ENCODE measurements at places on chromosomes 3 and 15.

DNA sequence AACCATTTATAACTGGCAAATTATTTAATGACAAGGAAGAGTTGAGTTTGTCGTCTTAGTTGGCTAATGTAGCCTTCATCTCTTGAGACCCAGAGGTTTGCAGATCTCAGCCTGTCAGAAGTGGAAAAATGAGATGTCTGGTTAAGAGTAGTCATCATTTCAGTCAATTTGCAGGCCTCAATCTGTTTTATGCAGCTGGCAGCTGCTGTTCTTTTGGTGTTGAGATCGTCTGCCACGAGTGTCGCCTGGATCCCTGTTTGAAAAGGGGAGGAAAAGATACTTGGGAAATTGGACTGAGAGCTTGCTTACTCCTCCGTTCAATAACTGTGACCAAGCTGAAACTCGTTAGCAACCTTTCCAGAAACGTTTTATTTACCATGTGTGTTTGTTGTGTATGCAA is 2.3 kb downstream of the PHLDB2 start:
- DNase-seq, result no peak

- DNase-seq, result no peak
These were observed 19.9 kb downstream of the KLF13 start for GRCh38 chr15:31346367-31347066.

DNA sequence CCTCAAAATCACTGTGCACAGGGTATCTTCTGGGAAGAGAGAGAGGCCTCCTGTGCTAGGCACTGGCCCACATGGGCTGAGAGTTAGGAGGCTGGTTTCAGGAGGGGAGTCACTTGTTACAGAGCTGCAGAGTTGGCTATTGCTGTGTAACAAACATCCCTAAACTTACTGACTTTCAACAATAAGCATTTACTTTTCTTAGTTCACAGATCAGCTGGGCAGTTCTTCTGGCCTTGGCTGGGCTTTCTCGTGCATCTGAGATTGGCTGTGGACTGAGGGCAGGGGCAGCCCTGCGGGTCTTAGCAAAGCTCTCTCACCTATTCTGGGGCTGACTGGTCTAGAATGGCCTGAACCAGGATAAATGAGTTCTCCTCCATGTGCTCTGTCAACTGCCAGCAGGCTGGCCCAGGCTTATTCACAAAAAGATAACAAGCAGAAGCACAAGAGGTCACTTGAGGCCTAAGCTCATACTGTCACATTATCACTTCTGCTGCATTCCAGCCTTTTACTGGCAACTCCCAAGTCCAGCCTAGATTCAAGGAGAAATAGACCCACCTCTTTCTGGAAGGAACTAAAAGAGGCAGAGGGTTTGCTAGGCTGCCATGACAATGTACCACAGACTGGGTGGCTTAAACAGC is 17.2 kb upstream of the RBSN start:
- no peak for DNase-seq

- DNase-seq, result no peak
These were observed 4.3 kb upstream of the LRRK1 start for GRCh38 chr15:100914876-100915275.

GRCh38 chr3:47227678-47228077 is 54.9 kb downstream of the KIF9 start:
- DNase-seq, result no peak

DNA sequence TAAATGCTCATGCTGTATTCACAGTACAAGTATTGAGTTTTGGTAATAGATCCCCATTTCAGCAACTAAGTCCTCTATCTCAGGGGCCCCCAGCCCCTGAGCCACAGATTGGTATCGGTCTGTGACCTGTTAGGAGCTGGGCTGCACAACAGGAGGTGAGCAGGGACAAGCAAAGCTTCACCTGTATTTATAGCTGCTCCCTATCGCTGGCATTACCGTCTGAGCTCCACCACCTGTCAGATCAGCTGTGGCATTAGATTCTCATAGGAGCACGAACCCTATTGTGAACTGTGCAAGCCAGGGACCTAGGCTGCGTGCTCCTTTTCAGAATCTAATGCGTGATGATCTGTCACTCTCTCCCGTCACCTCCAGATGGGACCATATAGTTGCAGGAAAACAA is 262.8 kb upstream of the UBE2E2 start:
- no peak for DNase-seq

DNA sequence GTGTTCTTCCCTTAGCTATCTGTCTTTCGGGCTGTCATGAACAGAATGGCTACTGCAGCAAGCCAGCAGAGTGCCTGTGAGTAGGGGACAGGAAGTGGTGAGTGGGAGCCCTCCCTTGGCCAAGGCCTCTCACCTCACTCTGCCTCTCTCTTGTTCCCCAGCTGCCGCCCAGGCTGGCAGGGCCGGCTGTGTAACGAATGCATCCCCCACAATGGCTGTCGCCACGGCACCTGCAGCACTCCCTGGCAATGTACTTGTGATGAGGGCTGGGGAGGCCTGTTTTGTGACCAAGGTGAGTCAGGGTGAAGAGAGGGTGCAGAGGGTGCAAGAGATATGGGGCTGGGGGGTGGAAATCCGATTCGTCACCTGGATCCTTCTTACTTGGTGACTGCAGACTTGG is 3.0 kb downstream of the DLL4 start:
- DNase-seq, result peak; percentile 59

DNA sequence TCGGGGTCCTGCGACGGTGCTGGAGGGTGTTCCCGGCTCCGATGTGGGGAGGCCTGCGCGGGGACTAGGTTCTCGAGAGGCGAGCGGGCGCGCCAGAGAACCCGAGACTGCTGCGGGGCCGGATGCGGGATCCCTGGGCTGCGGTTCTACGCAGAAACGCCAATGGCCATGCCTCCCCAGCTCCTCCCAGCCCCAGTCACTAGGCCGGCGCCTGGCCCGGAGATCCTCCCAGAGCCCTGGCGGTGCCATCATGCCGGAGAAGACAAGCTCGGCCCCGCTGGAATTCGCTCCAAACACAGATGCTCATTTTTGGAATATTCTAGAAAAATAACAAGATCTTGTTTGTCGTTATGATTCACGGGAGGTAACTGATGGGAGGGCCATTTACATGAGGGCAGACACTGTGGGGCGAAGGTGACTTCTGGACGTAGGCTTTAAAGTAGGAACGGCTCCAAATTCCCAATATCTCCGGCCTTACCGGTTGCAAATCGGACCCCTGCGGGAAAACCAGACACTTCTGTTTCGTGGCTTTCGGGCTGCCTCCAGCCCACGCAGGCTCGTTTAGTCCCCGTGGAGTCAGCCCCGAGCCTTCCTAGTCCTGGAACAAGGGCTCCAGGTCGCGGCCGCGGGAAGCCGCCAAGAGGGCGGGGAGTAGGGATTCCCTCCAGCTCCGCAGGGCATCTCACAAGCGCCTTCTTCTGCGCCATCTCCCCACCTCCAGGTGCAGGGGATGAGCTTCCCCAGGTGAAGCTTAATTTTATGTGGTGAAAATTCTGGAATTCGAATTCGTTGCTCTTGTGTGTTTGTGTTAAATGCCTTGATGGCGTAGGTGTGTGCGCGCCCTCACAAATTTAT is 74.8 kb upstream of the POLG start:
- DNase-seq, result no peak

DNA sequence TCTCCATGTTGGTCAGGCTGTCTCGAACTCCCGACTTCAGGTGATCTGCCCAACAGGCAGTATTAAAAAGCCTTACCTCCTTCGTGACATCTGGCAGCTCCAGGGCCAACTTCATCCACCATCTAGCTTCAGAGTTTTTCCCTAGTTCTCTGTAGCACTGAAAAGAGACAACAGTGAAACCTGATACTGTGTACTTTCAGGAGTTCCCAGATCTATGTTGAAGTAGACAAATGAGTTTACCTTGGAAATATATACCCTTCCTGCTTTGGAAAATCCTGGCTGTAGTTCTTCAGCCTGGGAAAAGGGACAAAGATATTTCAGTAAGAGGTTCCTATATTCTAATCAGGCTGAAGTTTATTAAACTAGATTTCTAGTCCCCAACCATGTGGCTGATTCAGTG is 18.0 kb downstream of the RMDN3 start:
- peak; percentile 75 for DNase-seq

DNA sequence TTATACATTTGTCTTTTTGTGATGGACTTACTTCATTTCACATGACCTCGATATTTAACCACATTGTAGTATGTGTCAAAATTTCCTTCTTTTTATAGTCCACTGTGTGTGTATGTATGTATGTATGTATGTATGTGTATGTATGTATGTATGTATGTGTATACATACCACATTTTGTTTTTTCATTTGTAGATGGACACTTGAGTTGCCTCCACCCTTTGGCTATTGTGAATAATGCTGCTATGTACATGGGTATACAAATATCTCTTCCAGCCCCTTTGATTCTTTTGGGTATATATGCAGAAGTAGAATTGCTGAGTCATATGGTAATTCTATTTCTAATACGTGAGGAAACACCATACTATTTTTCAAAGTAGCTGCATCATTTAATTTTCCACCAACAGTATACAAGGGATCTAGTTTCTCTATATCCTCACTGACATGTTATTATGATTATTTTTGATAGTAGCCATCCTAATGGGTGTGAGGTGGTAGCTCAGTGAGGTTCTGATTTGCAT is 228.2 kb downstream of the OPA1 start:
- DNase-seq, result no peak

DNA sequence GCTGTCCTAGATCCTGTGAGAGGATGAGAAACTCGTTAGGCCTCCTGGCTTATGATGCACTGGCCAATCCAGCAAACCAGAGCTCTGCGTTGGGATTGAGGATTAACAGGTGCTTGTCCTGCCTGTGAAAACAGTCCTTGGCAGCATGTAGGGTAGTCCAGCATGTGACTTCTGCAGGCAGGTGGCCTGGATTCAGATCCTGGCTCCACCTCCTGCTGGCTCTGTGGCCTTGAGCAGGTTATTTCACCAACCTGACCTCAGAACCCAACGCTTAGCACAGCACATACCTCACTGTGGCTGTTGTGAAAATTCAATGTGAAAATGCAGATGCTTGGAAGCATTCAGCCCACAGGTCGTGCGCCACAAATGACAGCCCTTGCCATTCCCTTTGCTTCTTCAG is 33.6 kb downstream of the PLA2G4D start:
- DNase-seq, result no peak

DNA sequence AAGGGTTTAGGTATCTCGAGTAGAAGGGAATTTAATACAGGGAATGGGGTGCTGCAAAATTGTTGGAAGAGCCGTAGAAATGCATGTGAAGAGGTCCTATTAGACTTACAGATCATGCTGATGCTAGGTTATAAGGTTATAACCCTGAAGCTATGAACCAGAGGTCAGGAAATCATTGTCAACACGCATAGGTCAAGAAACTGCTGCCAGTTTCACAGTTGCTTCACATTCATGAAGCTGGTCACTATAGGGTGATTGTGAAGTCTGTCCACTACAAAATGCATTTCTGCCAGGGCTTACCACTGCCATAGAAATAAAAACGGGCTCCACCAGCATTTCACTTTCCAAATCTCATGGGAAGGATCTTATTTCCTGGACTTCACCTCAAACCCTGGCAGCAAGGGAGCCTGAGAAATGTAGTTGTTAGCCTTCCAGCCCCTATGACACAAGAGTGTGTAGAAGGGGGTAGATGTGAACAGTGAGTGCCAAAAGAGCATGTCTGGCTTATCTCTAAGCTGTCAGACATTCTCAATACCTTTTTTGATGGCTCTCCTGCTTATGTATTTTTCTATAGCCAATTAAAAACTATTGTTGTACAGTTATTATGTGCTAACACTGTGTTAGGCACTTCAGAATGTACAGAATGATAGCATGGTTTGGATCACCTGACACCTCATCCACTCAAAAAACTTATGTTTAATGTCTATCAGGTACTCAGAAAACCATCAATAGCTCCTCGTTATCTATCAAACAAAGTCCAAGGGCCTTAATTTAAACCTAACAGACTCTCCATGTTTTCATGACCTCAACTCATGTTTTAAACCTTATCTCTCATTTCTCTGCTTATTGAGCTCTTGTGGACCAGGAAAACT is 148.3 kb upstream of the TSC22D2 start:
- DNase-seq, result no peak

- no peak for DNase-seq
These were observed 137.0 kb downstream of the CHDH start for GRCh38 chr3:53709256-53709655.

- DNase-seq, result no peak
These were observed 129.4 kb downstream of the PGPEP1L start for GRCh38 chr15:98878172-98878571.

DNA sequence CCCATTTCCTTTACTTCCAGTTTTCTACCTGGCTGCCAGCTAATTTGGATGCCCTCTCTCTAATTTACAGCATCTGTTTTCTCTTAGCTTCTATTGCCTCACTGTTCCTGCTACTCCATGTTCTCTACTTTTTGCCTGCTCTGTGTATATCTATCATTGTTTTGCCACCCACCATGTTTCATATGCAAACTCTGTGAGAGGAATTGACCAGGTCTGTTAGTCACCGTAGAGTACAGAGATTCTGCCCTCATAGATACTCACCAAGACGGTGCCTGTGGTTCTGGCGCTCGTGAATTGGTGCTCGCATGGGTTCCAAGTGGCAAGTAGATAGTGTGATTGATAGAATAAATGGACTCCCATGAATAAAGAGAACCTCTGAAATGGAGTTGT is 288.8 kb downstream of the CNTN6 start:
- DNase-seq, result no peak

DNA sequence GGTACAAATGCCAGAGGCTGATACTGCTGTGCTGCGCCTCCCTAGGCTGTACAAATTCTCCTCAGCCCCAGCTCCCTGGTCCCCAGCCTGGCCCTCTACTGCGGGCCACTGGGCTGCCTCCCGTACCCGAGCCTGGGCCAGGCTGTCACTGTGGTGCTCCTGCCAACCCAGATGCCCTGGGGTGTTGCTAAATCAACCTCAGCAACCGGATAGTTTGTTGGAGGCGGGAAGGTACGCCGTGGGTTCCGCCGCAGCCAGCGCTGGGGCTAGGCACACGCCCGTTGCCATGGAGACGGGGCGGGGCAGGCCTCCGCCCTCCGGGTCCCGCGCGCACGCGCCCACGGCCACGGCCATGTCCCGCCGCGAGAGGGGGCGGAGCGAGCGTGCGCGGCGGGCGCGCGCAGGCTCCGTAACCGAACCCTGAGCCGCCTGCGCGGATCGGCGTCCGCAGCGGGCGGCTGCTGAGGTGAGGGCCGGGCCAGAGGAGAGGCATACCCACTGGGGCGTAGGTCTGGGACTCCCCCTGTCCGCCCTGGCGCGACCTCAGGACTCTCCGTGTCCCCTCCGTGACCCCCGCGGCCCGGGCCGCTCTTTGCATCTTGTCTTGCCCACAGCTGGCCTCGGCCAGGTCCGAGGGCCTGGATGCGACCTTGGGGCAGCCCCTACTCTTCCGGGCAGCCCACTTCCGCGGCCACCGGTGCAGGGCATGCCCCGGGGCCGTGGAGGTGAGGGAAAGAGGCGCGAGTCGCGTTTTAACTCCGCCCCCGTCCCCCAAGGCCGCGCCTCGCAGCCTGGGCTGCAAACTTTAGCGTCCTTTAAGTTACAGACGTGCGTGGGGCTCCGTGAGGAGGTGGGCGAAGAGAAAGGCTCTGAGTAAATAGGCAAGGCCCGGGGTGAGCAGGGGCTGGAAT is at the start of gene TEX264:
Gene TEX264 (plus strand): TSS at position 430 of the 911 bp plus-strand sequence. CDS start 3,053 bp downstream, outside the sequence.
- DNase-seq, result peak; percentile 44

GRCh38 chr3:113649174-113649845 is 47.1 kb downstream of the USF3 start:
- DNase-seq, result no peak
